ENCODE measurements at places on chromosomes 4 and X.

DNA sequence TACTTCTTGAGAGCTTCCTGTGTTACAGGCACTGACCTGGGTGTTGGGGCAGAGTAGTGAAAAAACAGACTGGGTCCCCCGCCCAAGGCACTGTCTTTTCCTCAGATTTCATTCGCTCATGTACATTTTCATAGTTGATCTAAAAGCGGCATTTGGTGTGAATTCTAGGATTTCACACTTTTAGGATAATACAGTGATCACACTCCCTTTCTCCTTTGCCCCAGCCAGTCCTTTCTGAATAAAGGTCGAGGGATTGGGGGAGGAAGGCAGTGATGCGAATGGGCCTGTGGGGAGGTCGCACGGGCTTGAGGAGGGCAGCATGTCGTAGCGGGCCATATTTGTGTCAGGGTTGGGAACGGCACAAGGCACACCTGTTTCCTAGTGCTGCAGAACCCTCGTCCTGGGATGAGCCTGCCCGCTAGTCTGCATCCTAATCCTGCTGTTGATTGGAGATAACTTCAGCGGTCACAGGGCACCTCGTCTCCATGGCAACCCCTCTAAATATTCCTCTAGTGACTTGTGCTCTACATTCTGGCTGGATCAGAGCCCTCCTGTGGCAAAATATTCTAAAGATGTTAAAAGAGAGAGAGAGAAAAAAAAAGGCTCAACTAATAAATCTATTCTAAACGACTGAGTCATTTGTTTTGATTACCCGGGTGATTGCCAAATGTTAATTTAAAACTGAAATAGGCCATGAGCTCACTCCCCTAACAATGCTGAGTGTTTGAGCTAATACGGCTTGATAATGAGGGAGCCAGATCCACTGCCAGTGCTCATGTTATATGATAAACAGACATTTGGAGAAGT lies 21.8 kb downstream of the FHL1 start:
- peak overlapping the region; percentile 18 for H3K27ac ChIP-seq
- peaks cover 8% of the 10 kb centered on the region for H3K4me1 ChIP-seq
- H3K4me3 ChIP-seq = no peak overlapping the region
- H3K36me3 ChIP-seq = no peaks in the 10 kb centered on the region
- H3K27me3 ChIP-seq = no peaks in the 10 kb centered on the region
- peak; percentile 71 for DNase-seq

GRCh38 chrX:18596096-18596495 lies 75.8 kb downstream of the RS1 start:
- H3K4me1 ChIP-seq = no peaks in the 10 kb centered on the region
- DNase-seq = no peak
- no peaks in the 10 kb centered on the region for H3K36me3 ChIP-seq
- no peak overlapping the region for H3K4me3 ChIP-seq
- H3K27ac ChIP-seq = no peak overlapping the region
- H3K27me3 ChIP-seq = no peaks in the 10 kb centered on the region

DNA sequence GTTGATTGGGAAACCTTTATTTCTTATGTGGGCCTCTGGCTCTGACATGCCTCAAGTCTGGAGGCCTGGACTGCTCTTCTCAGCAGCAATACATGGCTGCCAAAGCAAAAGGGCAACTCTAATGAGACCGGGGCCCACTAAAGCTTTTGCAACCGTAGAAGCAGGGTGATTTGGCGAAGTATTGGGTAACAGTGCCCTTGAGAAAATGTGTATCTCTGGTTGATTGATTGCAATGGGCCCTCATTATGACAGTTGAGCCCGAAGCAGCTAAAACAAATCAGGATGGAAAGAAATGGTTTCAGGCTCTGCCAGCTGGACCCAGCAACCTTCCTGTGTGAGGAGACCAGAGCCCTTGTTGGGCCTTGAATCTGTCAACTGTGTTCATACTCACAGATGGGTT lies 73.4 kb downstream of the CLCN4 start:
- no peak overlapping the region for H3K4me3 ChIP-seq
- no peaks in the 10 kb centered on the region for H3K36me3 ChIP-seq
- no peaks in the 10 kb centered on the region for H3K27me3 ChIP-seq
- no peaks in the 10 kb centered on the region for H3K4me1 ChIP-seq

DNA sequence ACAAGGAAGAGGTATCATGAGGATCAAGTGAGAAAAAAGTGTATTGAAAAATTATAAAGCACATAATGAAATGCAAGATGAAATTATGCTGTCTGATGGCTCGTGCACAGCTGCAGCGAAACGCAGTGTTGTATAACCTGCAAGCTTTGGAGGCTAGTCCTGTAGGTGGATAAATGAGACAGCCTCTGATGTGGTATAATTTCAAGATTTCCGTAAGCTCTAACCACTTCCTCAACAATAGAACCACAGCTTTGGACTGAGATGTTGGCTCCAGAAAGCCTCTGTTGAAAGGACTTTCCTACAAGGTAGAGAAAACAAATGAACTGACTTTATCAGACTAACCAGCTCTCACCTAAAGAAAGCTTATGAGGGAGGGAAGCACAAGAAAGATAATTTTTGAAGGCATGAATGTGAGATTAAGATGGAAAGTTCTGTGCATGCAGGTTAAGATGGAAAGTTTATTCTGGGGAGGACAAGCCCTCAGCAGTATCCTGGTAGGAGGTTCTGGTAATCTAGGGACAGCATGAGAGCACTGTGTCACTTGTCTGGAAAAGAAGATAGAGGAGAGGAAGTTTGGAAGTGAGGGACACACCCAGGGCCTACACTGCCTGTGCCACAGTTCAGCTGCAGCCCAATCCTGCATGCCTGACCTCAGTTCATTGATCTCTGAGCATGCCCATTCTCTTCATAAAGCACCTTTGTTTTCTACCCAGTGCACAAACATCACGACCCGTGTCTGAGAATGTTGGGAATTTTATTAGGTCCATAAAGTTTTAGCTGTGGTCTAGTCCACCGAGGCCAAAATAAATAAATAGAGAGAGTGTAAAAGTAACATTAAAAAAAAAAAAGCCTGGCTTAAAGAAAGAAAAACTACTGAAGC lies 161.5 kb upstream of the SFRP2 start:
- H3K36me3 ChIP-seq = no peaks in the 10 kb centered on the region
- DNase-seq = no peak
- H3K27ac ChIP-seq = no peak overlapping the region
- no peaks in the 10 kb centered on the region for H3K4me1 ChIP-seq

- DNase-seq = no peak
- H3K4me3 ChIP-seq = no peak overlapping the region
- no peaks in the 10 kb centered on the region for H3K4me1 ChIP-seq
- H3K36me3 ChIP-seq = no peaks in the 10 kb centered on the region
- no peak overlapping the region for H3K27ac ChIP-seq
- H3K27me3 ChIP-seq = no peaks in the 10 kb centered on the region
Observed at GRCh38 chrX:113726898-113727297, 857.0 kb upstream of the HTR2C start.

DNA sequence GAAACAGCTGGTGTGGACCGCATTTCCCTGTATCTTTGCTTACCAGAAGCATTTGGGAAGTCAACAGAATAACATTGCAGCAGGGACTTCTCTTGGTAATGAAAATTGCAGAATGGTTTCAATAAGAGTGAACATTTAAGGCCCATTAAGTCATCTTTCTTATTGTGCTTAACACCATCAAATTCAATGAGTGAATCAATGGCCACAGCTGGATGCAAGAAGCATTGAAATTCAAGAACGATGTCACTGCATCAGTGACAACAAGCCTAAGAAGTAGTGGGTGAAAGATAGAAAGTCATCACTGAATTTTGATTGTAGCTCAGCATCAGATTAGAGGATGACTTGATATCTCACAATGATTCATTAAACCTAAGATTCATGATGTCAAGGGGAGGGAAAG lies 93.9 kb upstream of the GPM6A start:
- no peaks in the 10 kb centered on the region for H3K4me1 ChIP-seq
- H3K27ac ChIP-seq = no peak overlapping the region
- H3K27me3 ChIP-seq = no peaks in the 10 kb centered on the region
- no peak overlapping the region for H3K4me3 ChIP-seq
- H3K36me3 ChIP-seq = no peaks in the 10 kb centered on the region

- H3K4me3 ChIP-seq = no peak overlapping the region
- DNase-seq = no peak
- H3K36me3 ChIP-seq = no peaks in the 10 kb centered on the region
- no peak overlapping the region for H3K27ac ChIP-seq
- no peaks in the 10 kb centered on the region for H3K27me3 ChIP-seq
- H3K4me1 ChIP-seq = no peaks in the 10 kb centered on the region
Observed at GRCh38 chr4:104524026-104524425, 29.3 kb upstream of the CXXC4 start.

DNA sequence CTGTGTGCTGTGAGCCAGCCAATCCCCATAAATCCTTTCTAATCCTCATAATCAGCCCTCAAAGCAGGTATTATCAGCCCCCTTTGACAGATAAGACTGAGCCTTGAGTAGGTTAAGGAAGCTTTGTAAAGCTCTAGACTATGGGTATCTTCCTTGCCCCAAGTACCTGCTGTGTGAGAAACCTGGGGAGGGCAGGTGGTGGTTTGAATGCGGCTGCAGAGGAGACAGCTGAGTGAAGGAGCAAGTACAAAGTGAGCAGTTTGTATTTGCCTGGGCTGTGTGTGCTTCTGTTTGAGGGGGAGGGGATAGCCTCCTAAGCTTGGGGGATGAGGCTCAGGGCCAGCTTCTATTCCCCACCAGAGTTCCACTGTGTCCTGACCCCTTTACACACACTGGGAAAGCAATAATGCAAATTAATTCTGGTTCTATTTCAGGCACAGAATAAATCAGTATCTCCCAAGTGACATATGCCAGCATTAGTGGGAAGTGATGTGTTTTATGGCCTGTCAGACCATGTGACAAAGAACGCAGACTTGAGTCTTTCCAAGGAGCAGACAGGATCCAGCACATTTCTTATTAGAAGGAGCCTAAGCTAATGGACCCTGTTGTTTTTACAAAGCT lies 63.5 kb downstream of the EVC start:
- DNase-seq = no peak
- H3K4me1 ChIP-seq = no peaks in the 10 kb centered on the region
- H3K27ac ChIP-seq = no peak overlapping the region
- H3K4me3 ChIP-seq = no peak overlapping the region

DNA sequence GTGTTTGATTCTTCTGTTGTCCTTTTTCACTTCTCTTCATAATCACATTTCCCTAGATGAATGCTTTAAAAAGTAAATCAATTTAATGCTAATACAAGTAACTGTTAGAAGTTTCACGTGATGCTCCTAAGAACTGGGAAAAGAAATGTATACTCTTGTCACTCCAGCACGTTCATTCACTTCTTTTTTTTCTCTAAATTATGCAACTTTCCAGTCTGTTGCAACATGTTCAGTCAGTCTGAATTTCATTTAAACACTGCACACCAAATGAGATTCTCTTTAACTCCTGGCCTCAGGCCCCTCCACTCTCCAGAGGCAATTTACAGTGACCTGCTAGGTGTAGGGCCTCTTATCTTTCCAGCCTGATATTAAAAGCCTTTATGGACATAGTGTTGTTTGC lies 321.9 kb downstream of the HS3ST1 start:
- H3K27ac ChIP-seq = no peak overlapping the region
- no peaks in the 10 kb centered on the region for H3K27me3 ChIP-seq
- H3K36me3 ChIP-seq = no peaks in the 10 kb centered on the region
- H3K4me3 ChIP-seq = no peak overlapping the region
- H3K4me1 ChIP-seq = no peaks in the 10 kb centered on the region

DNA sequence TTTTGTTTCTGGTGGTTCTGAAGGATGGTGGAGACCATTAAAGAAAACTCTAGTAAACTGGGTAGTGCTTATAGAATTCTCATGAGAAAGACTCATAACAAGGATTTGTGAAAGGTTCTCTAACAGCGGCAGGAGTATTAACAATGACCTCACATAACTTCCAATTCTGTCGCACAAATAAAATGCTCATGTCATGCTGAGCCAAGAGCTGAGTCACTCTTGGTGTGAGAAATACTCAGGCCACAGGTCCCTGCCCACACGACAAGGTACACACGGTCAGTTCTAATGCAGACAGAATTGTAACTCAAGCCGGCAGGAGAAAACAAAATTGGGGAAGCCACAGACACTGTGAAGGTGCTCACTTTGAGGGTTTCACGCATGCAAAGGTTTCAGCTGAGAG lies 34.4 kb upstream of the C4orf50 start:
- no peaks in the 10 kb centered on the region for H3K4me1 ChIP-seq
- H3K27ac ChIP-seq = no peak overlapping the region
- H3K36me3 ChIP-seq = no peaks in the 10 kb centered on the region
- H3K4me3 ChIP-seq = no peak overlapping the region
- H3K27me3 ChIP-seq = peaks cover 13% of the 10 kb centered on the region
